ENCODE measurements at places on chromosomes 3 and 15.

GRCh38 chr15:90845201-90845949, 23.0 kb upstream of the FURIN start:
- peak; percentile 69 for DNase-seq

GRCh38 chr15:79265987-79266579, 16.4 kb upstream of the ANKRD34C start:
- no peak for DNase-seq

DNA sequence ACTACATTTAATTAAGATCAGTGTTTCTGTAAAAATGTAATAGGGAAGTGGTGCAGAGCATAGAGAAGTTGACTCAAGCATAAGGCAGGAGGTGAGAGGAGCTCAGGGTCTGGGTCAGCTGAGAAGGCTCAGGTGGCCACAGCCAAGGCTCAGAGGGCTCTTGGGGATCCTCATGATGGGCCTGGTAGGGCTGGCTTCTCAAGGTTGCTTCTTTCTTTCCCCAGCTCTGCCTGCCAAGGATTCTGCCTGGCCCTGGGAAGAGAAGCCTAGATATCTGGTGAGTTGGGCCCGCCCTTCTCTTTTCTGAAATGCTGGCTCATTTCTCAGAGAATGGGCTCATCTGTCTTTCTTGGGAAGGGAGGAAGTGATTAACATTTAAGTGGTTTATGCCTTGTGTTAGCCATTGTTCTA, 6.5 kb downstream of the ZNF589 start:
- DNase-seq, result no peak

- peak; percentile 37 for DNase-seq
Observed at GRCh38 chr3:19149368-19149767, 1.1 kb downstream of the KCNH8 start.

GRCh38 chr3:99637016-99637367, 1.4 kb upstream of the COL8A1 start:
- DNase-seq, result no peak

- no peak for DNase-seq
Observed at GRCh38 chr3:99751649-99752048, 66.0 kb upstream of the CMSS1 start.

DNA sequence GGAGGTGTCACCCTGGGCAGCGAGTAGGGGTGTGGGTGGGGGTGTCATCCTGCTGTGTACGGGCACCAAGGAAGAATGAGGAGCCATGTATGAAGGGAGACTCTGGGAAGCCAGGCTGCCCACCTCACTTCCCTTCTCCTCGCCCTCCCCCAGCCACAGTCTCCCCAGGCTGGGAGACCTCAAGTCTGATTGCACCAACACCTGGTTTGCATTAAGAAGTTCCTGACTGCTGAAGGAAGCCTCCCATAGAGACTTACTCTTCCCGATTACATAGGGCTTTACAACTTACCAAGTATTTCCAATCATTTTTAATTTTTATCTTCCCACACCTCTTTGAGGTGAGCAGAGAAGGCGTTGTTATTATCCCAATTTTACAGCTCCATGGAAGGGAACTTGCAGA, 29.5 kb upstream of the SMAD3 start:
- no peak for DNase-seq

DNA sequence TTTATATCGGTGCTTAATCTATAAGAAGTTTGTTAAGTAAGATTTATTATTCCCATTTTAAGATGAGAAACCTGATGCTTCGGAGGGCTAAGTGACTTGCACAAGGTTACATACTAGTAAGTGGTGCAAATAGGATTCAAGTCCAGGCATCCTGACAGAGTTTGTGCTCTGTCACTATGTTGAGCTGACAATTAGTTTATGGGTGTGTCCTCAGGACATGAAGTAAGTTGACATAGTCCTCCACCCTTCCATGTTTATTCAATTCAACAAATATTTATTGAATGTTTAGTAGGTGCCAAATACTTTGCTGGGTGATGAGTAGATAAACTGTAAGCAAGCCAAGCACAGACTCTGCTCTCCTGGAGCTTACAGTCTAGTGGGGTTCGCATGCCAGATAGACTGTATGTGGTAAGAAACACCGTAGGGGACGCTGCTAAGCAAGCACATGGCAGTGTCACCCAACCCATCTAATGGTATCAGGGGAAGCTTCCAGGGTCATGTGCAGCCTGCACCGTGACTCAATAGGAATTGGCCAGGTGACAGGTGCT, 342.7 kb upstream of the SATB1 start:
- no peak for DNase-seq

DNA sequence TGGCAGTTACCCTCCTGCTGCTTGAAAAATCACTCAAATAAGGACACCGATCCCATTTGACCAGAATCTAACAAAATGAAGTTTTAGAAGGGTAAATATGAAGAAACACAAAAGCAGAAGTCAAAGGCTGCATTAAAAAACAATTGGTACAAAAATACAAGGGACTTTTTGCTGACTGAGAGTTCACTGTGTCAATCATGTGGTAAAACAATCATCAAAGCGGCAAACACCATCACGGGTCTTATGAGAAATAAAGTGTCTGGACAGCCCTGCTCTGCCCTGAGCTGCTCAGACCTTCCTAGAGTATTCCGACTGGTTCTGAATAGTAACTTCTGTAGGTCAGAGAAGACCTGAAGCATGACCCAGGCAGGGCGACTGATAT, 137.2 kb upstream of the RAD18 start:
- no peak for DNase-seq

GRCh38 chr3:54353546-54353945, 231.2 kb downstream of the CACNA2D3 start:
- DNase-seq, result no peak

GRCh38 chr15:40872791-40873693, 992 bp downstream of the RHOV start:
- DNase-seq, result no peak

- DNase-seq, result no peak
Observed at GRCh38 chr15:91133511-91133910, 33.5 kb downstream of the SV2B start.

GRCh38 chr3:3307491-3307890, 128.0 kb upstream of the CRBN start:
- DNase-seq, result no peak

DNA sequence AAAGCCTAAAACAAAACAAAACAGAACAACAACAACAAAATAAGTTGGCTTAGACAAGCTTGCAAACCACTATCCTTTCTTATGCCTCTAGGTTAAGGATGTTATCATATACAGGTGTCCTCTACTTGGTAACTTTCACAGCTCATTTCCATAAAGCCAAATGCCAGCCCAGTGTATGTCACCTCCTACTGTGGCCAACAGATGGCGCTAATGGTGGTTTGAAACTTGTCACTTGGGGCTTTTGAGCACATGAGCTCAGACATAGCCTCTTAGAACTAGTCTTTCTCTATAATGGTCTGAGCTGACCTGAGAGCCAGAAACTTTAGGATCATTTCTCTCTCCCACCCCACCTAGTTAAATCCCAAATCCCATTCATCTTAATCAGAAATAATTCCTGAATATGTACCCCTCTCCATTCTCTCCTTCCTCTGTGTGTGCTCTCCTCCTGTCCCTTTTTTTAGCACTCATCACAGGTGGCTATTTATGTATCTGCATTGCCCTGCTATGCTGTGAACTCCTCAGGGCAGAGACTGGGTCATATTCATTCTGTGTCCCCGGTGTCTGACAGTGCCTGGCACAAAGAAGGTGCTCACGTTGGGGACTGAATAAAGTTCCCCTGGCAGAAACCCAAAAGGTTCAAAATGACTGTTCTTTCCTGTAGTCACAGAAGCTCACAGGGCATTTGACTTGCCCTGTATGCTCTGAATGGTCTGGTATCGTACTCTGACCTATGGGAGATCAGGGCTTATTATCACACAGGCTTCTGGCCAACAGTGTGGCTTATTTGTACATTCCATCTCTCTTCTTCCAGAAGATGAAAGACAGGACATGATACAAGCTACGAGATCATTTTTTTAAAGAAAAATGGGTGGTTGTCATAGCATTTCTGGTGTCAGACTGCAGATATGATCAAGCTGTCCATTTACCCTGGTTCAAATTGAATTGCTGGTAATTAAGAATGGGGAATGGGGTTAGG, 319.3 kb upstream of the AZI2 start:
- DNase-seq, result peak; percentile 52

GRCh38 chr15:84081391-84082168, 154.0 kb upstream of the GOLGA6L4 start:
- no peak for DNase-seq

- DNase-seq, result peak; percentile 95
Observed at GRCh38 chr3:128845778-128846485, 33.5 kb upstream of the ACAD9 start.

- no peak for DNase-seq
Observed at GRCh38 chr3:157544501-157545130, 41.4 kb upstream of the VEPH1 start.

DNA sequence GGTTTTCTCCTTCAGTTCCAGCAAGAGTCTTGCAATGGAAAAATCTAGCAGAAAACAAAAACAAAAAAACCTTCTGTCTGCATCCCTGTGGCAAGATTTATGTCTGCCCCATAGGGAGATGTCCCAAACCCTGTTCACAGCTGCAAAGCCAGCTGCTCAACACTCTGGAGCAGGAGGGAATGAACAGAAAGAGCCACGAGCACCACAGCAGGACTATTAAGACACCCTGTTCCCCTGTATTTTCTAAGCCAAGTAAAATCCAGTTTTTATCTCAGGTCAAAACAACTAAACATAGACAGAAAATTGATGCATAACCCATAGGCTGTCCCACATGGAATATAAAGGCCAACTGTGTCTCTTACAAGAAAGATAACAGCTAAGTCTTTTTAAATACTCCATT, 357.9 kb downstream of the LSAMP start:
- DNase-seq, result no peak

GRCh38 chr15:98787194-98787593, 138.9 kb downstream of the IGF1R start:
- DNase-seq, result no peak

GRCh38 chr3:190533511-190534281, 19.8 kb downstream of the IL1RAP start:
- no peak for DNase-seq

- no peak for DNase-seq
Observed at GRCh38 chr3:76436894-76437293, 603.0 kb upstream of the ROBO2 start.

DNA sequence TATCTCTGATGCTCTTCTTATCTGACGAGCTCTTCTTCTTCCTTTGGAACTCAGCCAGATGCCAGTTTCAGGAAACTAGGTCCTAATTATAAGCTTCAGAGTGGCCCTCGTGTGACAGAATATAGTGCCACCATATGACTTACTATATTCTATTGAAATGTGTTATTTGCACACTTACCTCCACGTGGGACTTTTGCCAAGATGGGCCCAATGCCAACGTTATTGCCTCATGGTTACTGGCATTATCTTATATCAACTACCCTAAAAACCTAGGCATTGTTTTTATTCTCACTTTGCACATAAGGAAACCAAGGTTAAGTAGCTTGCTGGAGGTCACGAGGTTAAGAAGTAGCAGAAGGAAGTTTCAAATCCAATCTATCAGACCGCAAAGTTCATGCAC, 71.3 kb upstream of the SLCO3A1 start:
- DNase-seq, result no peak
